ENCODE measurements at places on chromosomes 12 and 14.

DNA sequence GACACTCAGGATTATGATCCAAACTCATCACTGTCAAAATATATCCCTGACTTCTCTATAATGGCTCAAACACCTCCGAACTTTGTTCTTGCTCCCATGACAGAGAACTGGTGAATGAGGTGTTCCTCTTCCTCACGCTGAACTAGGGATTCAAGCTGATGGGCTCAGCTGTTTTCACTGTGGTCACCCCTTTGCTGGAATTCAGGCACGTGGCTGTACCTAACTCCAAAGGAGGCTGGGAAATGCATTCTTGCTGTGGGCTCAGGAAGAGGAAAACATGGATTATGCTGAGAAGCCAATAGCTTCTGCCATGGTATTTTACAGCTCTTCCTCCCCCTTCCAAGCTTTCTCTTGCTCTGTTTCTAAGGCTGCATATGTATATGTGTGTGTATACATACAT, 43.9 kb downstream of the STXBP6 start:
- DNase-seq, result no peak

- peak; percentile 75 for DNase-seq
Observed at GRCh38 chr14:69643430-69644200, 32.2 kb downstream of the SUSD6 start.

DNA sequence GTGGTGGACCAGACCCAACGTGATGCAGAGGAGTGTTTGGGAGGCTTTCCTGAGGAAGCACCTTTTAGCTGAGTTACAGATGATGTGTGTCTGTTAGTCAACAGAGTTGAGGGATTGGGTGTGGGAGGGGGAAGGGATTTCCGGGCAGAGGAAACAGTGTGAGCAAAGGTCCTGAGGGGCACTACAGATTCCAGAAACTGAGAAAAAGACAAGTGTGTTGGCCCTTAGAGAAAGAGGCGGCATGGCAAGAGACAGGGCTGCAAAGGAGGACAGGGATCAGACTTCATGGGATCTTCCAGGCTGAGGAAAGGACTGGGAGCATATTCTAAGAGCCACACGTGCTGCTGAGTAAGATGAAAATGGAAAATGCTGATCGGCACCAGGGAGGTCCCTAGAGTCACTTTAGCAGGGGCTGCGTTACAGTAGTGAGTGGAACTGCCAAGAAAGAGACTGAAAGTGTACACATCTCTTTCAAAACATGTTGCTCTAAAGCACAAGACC, 9.4 kb upstream of the RPS6KL1 start:
- no peak for DNase-seq

DNA sequence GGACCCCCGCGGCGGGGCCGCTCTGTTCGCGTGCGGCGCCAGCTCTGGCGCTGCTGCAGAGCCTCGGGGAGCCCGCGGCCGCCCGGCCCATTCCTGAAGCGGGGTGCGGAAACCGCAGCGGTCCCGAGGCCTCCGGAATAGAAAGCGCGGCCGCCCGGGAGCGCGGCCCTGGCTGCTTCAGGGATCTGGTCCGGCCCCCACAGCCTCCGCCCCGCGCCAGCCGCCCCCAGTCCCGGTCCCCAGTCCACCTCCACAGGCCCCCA, 204 bp downstream of the HSP90AA1 start:
- DNase-seq, result no peak

GRCh38 chr14:104937161-104937560, 12.5 kb downstream of the PLD4 start:
- DNase-seq, result no peak

DNA sequence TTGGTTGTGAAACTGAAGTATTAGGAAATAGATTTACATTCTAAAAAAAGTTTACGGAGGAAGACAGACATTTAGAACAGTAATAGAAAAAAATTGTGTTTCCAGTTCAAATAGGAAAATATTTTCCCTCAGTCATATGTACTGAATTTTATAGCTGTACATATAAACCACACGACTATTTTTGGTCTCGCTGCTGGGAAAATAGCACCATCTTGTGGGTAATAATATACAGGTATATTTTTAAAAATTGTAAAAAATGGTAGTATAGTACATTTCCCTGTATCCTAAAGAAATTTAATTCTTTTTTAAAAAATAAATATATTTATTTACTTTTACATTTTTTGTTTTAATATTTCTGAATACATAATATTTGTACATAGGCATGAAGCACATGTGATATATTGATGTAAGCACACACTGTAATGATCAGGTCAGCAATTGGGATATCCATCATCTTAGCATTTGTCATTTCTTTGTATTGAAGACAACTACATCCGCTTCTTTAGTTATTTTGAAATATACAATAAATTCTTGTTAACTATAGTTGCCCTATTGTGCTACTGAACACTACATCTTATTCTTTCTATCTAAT, 168.6 kb downstream of the ALX1 start:
- DNase-seq, result no peak

- no peak for DNase-seq
Observed at GRCh38 chr14:104743461-104744380, 9.2 kb upstream of the SIVA1 start.

- DNase-seq, result no peak
Observed at GRCh38 chr14:20714593-20715250, 26.2 kb downstream of the ANG start.

GRCh38 chr12:119151445-119152026, 27.2 kb upstream of the HSPB8 start:
- no peak for DNase-seq

DNA sequence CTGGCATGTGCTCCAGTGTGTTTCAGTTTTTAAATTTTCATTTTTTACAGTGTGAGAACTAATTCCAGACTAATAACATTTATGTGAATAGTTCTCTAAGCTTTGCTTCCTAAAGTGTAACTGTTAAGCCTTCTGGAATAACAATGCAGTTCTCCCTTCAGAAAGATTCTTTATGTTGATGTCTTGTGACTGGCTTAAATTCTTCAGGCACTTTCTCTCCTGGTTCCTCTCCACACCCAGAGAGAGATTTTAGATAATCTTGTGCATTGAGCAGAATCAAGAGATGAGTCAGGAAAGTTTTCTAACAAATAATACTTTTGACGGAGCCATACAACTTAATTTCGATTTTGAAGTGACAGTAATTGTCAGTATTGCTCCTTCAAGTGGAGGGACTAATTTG, 118.5 kb downstream of the RAD51B start:
- no peak for DNase-seq

DNA sequence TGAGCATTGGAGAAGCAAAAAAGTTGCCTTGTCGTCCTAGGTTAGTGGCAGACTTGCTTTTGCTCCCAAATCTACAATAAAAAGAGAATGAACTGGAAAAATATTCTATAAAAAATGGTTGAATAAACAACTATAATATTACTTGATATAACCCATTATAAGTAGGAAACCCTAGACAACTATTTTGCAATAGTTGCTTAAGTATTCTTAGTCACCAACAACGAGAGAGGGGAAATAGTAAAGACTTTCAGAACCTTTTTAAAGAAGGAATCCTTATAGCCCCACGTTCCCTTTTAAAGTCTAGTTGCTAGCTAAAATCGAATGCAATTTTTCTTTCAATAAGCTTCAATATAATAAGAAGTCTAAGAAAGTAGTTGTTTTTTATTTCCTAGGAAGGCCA, 17.5 kb downstream of the AQP6 start:
- DNase-seq, result no peak

GRCh38 chr12:50338920-50339645, 55.8 kb upstream of the LIMA1 start:
- no peak for DNase-seq

GRCh38 chr12:115355301-115355700, 671.3 kb upstream of the TBX3 start:
- DNase-seq, result no peak

GRCh38 chr14:100246809-100247428, 8.0 kb downstream of the YY1 start:
- DNase-seq, result no peak

DNA sequence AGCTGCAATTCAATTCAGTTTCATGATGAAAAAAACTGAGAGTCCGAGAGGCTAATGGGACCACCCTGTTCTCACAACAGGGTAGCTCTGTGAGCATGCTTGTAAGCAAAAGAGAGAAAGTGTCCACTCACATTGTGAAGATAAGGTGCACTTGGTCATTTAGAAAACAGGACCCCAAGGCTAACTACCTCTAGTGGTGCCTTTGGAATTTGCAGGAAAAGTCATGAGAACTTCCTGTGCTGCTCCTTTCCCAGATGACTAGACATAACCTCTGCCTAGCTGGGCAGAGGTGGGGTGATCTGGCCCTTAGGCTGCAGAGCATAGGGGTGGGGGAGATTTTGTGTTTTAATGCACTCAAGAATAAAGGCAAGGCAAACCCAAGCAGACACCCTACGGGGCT, 118.9 kb downstream of the STAB2 start:
- no peak for DNase-seq

DNA sequence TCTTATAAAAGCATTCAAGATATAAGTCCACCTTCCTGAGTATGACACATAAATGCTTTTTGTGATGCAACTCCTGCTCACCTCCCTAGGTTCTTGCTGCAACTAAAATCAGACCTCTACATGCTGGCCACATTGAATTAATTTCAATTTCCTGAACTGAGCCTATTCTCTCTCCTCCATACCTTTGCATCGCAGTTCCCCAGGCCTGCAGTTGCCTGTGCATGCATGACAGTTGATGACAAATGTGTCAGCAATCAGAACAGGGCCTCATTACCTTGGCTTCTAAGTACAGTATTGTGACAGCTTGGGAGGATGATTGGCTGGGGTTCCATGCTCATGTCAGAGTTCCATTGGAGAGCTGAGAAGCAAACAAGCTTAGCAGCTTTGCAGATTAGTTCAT, 3.9 kb upstream of the TM7SF3 start:
- DNase-seq, result no peak

GRCh38 chr12:90238663-90239271, 530.1 kb upstream of the ATP2B1 start:
- no peak for DNase-seq

- DNase-seq, result no peak
Observed at GRCh38 chr12:116432314-116432750, 126.8 kb upstream of the MAP1LC3B2 start.

GRCh38 chr14:34275078-34275477, 187.0 kb downstream of the SPTSSA start:
- DNase-seq, result no peak

DNA sequence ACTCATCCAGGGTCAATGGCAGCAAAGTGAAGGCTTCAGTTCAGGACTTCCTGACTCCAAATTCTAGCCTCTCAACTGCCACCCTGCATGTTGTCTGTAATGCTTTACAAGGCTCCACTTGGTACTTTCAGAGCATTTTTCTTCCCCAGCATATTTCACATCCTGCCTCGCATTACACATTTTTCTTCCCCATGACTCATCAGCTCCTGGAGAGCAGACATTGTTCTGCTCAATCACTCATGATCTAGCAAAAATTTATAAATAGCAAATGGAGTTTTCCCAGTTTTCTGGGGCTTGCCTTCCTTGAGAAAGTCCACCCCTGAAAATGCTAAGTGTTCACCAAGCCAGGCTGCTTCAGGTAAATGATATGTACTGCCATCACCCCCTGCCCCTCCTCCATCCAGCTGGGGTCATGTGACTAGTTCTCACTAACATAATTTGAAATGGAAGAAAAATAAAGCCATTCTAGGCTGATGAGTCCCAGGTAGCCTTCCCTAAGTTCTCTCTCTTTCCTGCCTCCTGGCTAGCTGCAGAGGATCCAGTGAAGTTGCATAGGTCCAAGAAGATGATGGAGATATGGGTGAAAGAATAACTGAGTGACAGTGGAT, 69.4 kb downstream of the ARMH4 start:
- DNase-seq, result no peak

GRCh38 chr12:102513739-102514138, 33.4 kb upstream of the IGF1 start:
- DNase-seq, result no peak

DNA sequence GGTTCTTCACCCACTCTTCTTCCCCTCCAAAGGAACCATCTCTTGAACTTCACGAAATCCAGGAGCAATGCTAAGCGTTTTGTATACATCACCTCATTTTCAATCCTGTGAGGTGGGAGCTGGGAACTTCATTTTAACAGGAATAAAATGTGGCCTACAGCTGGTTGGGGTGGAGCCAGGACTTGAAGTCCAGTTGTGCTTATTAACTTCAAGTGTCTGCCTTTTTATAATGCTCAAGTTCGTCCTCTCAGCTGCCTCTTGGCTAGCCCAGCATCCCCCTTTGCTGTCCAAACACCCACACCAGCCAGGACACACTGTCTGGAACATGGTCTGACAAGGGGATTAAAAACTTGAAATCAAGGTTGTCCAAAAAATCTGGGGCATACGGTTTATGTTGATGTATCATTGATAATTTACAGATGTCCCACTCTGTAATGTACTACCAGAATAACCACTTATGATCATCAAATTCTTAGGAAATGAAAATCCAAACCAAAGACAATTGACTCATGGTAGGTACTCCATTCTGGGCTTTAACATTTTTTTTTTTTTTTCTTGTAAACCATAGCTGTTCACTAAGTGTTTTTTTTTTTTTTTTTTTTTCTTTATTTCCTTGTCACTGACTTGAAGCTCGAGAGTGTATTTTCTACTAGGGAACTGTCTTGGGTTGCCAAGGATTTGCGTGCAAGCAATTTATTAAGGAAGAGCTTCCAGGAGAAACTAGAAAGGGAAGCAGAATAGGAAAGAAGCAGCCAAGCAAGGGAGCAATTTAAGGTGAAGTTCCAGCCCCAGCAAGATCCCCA, 252.3 kb downstream of the EFCAB11 start:
- peak; percentile 38 for DNase-seq

- DNase-seq, result no peak
Observed at GRCh38 chr14:74109369-74109768, 24.6 kb downstream of the LIN52 start.

DNA sequence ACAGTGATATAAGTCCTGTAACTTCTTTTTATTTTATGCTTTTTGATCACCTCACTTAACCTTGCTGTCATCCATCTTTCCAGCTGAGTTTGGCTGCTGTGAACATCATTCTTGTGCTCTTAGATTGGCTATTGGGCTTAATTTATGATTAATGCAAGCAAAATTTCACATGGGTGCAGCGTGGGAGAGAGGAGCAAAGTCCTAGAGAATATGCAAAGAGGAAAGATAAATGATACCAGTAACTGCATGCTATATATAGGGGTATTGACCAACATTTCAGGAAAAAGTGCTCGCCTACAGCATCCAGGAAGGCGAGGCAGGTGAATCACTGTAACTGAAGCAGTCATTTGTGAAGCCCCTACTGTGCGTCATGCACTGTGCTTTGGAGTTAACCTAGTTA, 153.1 kb downstream of the TMTC2 start:
- no peak for DNase-seq

GRCh38 chr14:22303589-22304195, 285.3 kb downstream of the DAD1 start:
- DNase-seq, result no peak

- DNase-seq, result no peak
Observed at GRCh38 chr12:72863671-72864070, 591.5 kb downstream of the TRHDE start.

DNA sequence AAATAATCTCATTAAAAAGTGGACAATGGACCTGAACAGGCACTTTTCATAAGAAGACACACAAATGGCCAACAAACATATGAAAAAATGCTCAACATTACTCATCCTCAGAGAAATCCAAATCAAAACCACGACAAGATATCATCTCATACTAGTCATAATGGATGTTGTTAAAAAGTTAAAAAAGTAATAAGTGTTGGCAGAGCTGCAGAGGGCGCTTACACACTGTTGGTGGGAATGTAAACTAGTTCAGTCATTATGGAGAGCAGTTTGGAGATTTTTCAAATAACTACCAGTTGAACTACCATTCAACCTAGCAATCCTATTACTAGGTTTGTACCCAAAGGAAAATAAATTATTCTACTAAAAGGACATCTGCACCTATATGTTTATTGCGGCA, 47.2 kb downstream of the FOXG1 start:
- DNase-seq, result no peak

- no peak for DNase-seq
Observed at GRCh38 chr12:68585966-68586365, 24.7 kb upstream of the RAP1B start.

- DNase-seq, result peak; percentile 50
Observed at GRCh38 chr14:73785336-73785833, 66.2 kb upstream of the PTGR2 start.

Data from stimulated activated CD8-positive, alpha-beta memory T cell treated with anti-CD3 and anti-CD28 coated beads, Interleukin-4, amount 100 ng/mL, for 48 hours (primary cell).